ENCODE measurements at places on chromosomes 2 and 18. TPM values are rescaled to one million over a fixed set of nuclear protein-coding genes. Genes with fewer than 3 reads are reported as not detected.

IL1RN gene
- total RNA-seq, result not detected

IL36B gene
- total RNA-seq, result not detected

RAD51AP2 gene
- 0.10 TPM for total RNA-seq

LONRF2 gene
- total RNA-seq, result 0.04 TPM

SCYGR4 gene
- not detected for total RNA-seq

- DNase-seq, result no peak
Observed at GRCh38 chr2:220931491-220931890, 640.6 kb downstream of the EPHA4 start.

GRCh38 chr18:75031717-75032317 is 177.1 kb downstream of the PTGR3 start:
- DNase-seq, result no peak

- no peak for DNase-seq
Observed at GRCh38 chr2:53108246-53108645, 659.4 kb upstream of the CHAC2 start.

DNA sequence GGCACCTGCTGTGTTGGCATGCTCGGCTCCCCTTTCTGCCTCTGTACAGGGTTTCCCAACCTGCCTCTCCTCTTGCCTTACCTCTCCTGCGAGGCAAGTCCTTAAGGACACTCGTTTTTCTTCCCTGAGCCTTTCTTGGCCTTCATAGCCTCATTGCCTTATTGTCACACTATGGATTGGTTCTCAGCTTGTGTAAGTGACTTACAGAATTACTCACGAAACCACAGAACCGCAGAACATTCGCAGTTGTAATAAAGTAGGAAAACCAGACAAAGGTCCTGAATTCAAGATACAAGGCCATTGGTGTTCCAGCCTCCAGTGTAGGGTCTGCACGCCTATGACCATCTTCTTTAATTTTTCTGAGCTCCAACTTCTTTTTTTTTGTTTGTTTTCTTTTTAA is 317.6 kb upstream of the SMIM21 start:
- no peak for DNase-seq

DNA sequence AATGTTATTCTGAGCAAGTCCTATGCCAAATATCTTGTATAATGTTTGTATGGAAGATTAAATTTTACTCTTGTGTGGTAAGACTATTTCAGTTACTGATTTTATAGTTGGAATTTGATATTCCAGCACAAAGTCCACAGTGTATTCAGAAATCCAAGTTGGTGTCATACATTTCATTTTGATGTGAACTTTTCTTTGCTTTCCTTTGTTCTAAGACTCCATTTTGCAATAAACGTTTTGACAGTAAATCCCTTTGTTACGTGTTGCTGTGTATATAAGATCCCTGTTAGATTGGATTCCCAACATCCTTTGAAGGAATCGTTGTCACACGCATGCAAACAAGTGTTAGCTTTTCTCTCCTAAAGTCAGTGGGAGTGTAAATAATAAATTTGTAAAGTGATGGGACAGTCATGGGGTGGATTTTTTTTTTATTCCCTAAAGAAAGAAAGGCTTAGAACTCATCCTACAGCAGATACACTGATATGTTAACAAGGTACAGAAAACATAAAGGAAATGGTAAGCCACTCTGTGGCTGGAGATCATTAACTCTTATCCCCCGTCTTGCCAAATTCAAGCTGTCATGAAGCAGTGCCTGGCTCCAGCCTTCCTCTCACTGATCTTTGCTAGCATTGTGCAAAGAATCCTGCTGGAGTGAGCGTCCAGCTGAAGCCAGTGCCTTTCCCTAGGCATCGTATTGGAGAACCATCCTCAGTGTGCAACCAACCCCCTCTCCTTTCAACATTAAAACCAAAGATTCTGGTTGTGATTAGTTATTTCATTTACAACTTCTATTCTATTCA is 127.6 kb upstream of the CDCA7 start:
- no peak for DNase-seq

- no peak for DNase-seq
Observed at GRCh38 chr2:34806891-34807290, 1207.8 kb upstream of the FAM98A start.

DNA sequence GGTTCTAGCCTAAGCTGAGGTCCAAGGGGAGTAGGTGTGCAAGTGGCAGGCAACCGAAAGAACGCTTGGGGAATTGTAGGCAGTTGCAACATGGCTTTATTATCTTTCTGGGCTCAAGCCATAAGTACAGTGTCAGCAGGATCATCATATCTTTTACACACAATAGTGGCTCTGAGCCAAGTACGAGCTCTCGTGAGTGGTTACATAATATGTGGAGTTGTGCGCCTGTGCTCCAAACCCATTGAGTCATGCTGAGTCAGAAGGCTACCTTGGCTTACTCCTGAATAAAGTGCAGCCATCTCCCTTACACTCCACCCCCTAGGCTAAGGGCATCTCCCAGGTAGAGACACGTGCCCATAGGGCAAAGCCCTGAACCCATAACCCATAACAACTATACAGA is 233.9 kb downstream of the SATB2 start:
- DNase-seq, result no peak

DNA sequence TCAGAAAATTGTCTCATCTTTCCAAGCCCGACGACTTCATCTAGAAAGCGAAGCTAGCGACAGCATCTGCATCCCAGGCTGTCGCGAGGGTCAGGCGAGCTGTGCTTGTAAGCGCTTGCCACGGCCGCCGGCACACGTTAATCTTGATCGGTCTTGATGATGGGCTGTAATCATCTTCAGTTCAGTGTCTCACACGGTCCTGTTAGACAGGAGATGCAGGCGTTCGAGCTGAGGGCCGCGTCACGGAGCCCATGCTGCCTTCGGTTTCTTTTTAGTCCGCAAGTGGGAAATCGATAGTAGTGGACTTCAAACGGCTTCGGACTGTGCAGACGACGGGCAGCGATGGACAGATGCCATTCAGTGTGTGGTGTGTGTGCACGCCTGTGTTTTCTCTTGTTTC is 43.6 kb downstream of the ADI1 start:
- no peak for DNase-seq

DNA sequence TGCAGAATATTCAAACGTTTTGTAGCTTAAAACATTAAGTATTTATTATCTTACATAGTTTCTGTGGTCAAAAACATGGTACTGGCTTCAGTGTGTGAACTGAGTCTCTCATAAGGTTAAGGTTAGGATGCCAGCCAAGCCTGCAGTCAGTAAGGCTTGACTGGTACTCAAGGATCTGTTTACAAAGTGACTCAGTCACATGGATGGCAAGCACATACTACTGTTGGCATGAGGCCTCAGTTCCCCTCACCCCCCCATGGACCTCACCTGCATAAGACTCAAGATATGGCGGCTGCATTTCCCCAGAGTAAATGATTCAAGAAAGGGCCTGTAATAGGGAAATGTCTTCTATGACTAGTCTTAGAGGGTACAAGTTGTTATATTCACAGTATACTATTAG is 1167.5 kb downstream of the DPP10 start:
- no peak for DNase-seq

- DNase-seq, result peak; percentile 39
Observed at GRCh38 chr2:142130111-142131009, 456 bp downstream of the LRP1B start.

Data from H7 (cell line).